ENCODE measurements at places on chromosomes 3 and 15.

GRCh38 chr3:42547401-42547945 is 34.3 kb downstream of the SEC22C start:
- DNase-seq, result no peak

- peak; percentile 49 for DNase-seq
Measured at GRCh38 chr3:150407808-150408220, 284 bp upstream of the TSC22D2 start.

- DNase-seq, result no peak
Measured at GRCh38 chr3:63458405-63458804, 180.3 kb downstream of the SYNPR start.

DNA sequence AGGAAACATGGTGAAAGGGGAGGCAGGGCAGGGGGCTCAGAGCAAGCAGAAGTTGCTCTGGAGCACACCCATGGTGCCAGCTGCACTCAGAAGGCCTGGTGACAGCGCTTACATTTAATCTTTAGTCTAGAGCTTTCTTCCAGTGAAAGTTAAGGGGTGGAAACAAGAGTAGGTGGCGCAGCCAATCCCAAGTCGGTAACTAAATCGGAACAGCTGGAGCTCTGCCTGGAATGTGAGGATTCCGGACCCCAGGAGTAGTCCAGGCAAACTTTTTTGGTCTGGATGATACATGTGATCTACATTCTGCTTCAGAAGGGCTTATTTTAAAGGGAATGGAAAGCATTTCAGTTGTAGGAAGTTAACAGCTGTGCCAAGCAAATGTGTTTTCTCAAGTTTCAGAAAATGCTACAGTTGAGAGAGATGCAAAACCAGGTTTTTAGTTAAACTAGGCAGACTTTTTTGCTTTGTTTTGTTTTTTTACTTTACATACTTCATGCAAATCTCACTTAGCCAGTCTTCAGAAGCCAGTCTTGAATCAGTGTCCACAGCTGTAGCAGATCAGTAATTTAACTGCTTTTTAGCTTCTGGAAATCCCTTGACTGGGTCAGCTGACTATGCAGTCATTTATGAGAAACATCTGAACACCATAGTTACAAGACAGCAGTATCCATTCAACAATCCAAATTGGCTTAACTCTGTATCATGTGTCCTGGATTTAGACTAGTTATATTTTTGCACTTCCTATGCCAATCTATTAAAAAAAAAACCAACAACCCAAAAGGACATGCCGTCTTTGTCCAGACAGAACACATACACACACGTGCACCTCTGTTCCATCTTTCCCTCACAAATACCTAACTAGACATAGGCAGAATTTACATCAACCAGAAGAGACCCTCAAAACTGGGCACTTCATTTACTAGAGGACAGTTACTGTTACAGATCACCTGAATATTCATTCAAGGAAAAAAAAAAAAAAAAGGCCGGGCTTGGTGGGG is 33.2 kb downstream of the ZNF106 start:
- DNase-seq, result peak; percentile 14

GRCh38 chr3:48402281-48402732 is 27.6 kb downstream of the PLXNB1 start:
- no peak for DNase-seq

- DNase-seq, result no peak
Measured at GRCh38 chr15:93826790-93827189, 404.6 kb upstream of the MCTP2 start.

DNA sequence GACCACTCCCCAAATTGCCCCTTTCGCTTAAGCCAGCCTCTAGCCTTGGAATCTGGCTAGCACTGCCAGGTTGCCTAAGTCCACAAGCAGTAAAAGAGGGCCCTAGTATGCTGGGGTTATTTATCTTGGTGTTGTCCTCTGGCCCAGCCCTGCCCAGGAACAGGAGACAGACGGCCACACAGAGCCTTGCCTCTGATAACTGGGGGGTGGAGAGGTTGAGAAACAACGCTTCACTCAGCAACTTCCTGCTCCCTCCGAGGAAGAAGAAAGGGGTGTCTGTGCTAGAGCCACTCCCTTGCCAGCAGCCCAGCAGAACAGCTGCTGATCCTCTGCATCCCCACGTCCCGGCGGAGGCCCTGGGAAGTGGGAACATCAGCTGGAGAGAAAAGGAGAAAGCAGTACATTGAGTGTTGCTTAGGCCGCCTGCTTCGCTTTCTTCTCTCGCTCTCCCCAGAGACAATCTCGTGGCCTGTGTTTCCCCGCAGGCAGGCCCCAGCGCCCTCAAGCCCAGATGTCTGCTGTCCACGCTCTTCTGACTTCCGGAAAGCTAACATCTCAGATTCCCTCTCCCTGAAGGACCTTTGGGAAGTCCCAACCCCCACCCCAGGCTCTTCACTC is 22.6 kb upstream of the C3orf70 start:
- DNase-seq, result peak; percentile 55

DNA sequence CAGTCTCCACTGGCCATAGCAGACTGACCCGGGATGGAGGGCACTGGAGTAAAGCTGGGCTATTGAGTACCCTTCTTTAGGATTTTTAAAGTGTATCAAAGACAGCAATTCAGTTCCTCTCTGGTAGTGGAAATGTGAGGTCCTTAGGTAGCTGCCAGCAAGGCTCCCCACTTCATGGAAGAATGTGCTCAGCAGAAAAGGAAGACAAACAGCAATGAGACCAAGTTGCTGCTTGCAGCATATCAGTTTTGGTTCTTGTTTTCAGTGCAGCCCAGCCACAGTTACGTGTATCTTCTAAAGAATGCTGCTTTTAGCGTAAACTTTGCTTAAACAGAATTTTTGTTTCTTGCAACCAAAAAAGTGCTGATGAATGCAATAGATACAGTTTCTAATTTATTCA is 374.0 kb upstream of the CBLB start:
- DNase-seq, result no peak

GRCh38 chr3:82157952-82158351 is 396.5 kb upstream of the GBE1 start:
- DNase-seq, result no peak

GRCh38 chr15:100461049-100461448 is 67.7 kb downstream of the CERS3 start:
- no peak for DNase-seq

DNA sequence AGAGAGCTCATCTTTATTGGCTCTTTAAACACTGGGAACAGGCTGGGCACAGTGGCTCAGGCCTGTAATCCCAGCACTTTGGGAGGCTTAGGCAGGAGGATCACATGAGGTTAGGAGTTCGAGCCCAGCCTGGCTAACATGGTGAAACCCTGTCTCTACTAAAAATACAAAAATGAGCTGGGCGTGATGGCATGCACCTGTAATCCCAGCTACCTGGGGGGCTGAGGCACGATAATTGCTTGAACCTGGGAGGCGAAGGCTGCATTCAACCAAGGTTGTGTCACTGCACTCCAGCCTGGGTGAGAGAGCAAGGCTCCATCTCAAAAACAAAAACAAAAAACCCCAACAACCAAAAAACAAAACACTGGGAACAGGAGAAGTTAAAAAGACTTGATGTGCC is 72.1 kb downstream of the CHAC1 start:
- no peak for DNase-seq

- DNase-seq, result no peak
Measured at GRCh38 chr3:98855806-98856400, 45.6 kb downstream of the DCBLD2 start.

DNA sequence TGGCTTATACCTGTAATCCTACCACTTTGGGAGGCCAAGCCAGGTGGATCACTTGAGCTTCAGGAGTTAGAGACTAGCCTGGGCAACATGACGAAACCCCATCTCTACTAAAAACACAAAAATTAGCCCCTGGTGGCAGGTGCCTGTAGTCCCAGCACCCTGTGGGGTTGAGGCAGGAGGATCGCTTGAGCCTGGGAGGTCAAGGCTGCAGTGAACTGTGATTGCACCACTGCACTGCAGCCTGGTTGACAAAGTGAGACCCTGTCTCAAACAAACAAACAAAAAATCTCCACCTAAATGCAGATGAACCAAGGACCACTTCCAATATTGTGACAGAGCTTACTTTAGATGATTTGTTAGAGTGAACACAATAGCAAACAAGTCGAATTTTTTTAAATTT is 53.7 kb downstream of the TP53BP1 start:
- DNase-seq, result no peak

GRCh38 chr3:127779747-127780146 is 42.6 kb downstream of the MGLL start:
- DNase-seq, result no peak

DNA sequence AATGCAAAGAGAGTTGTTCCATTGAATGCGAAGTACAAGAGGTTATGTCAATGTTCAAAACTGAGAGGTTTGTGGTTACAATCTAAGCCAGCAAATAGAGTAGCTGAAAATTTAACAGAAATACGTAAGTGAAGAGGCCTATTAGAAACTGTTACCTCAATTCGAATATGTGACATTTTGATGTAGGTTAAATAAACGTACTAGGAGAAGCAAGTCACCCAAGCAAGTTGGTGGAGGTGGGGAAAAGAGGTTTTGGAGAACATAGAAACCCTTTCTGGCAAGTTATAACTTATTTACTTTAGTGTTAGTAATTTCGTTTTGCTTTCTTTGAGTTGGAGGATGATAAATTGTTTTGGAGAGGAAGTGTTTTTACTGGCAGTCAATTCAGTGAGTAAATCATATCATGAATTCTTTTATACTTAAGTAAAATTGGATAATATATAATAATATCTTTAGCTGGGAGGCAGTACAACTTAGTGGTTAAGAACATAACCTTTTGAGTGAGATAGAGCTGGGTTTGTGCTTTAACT is 91.2 kb upstream of the NAALADL2 start:
- no peak for DNase-seq

GRCh38 chr3:35635926-35636683 is 3.2 kb upstream of the ARPP21 start:
- no peak for DNase-seq
